Fibroblast of skin of left quadriceps (primary cell): ENCODE measurements at places on chromosomes 5 and 9.

DNA sequence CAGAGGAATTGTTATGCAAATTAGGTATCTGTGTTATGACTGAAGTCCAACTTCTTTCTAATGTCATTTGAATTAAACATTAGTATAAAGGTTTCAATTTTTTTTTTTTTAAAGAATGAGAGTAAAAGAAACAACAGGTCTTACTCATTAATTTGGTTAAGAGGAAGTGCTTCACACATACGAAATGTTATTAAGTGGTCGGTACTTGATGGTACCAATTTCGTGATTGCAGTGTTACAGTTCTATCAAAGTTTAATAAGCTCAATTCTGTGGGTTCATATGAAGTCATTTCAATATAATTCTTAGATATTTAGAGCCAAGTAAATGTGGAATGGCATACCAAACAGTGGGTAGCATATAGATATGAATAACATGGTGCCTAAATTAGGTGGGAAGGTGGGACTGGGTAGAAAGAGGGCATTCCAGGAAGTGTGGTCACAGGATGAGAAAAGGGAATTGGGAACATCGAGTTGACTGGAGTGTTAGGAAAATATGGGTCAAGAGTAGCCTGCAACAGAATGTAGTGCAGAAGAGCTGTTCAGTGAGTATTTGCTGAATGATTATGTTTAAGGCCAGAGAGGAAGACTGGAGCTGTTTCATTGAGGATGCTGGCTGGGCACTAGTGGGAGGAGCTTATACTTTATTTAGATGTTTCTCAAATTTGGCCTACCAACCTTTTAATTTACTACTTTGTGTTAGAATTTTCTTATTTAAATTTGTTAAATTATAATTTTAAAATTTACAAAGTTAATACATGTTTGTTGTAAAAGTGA lies 34.1 kb upstream of the DHFR start:
- no peak for DNase-seq

- no peak for DNase-seq
These were observed 45.2 kb downstream of the NEK6 start for GRCh38 chr9:124302921-124303320.

- DNase-seq: no peak
These were observed 77.7 kb upstream of the ADAMTSL1 start for GRCh38 chr9:18396102-18396728.

GRCh38 chr5:71757590-71758543 lies 38.8 kb downstream of the CARTPT start:
- peak; percentile 20 for DNase-seq

DNA sequence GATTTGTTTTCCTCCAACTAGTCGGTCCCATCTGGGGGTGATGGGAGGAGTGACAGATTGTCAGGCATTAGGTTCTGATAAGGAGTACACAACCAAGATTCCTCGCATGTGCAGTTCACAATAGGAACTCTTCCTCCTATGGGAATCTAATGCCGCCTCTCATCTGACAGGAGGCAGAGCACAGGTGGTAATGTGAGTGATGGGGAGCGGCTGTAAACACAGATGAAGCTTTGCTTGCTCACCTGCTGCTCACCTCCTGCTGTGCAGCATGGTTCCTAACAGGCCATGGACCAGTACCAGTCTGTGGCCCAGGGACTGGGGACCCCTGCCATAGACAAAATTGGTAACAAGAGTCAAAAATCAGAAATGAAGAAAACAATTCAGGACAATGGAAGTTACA lies 173.3 kb upstream of the HMHB1 start:
- no peak for DNase-seq

DNA sequence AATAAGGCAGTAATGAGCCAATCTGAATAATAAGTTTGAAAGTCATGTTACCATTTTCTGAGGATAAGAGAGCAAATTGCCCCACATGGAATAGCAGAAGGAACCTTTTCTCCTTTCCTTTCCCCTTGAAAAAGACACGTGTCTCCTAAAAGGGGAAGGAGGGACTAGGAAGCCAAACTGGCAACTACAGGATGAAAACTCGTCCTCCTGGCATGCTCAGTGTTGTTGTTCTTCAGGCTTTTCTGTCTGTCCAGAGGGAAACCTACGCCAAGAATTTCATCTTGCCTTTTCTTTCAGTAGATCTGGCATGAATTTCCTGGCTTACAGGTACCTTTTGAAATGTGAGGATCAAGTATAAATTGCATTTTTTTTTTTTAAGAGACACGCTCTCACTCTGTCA lies 355.9 kb upstream of the TLE4 start:
- no peak for DNase-seq

DNA sequence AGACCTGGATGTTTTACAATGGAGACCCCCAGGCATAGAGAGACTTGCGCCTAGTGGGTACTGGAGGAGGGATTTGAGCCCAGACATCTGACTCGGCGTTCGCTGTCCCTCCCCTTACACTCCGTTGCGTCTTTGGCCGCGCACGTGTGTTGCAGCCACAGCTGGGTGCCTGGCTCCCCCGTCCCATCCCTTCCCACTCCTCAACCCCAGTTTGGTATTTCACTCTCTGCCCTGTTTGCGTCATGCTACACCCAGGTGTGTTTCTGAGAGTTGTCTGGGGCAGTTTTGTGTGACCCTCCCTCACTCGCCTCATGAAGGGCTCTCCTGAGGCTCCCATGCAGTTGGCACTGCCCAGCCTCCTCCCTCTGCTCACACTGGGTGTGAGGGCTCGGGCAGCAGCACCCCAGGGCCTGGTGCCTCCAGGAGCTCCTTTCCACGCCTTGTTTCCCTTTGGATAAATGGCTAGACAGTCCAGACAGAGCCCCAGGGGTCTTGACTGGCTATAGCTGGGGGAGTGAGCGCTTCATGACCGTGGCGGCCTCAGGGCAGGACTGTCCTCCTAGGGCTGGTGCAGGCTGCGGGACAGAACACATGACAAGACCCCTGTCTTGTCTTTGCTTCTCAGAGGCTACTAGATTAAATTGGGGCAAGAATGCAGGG lies 13.6 kb downstream of the TCF7 start:
- DNase-seq: no peak

DNA sequence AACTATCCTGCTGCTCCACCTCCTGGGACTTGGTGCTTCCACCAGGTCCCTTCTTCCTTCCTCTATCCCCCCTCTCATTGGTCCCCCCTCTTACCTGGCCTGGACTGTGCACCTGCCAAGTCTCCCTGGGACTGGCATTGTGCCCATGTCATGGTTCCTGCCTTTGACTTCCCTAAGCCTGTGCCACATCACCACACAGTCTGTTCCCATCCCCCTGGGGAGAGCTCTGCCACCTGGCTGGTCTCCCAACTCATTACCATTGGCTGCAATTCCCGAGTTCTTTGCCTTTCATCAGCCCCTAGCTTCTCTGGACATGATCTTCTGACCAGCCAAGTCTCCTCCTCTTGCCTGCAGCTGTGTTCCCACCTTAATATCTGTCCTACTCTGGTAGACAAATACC lies 180.3 kb downstream of the SREK1 start:
- no peak for DNase-seq

DNA sequence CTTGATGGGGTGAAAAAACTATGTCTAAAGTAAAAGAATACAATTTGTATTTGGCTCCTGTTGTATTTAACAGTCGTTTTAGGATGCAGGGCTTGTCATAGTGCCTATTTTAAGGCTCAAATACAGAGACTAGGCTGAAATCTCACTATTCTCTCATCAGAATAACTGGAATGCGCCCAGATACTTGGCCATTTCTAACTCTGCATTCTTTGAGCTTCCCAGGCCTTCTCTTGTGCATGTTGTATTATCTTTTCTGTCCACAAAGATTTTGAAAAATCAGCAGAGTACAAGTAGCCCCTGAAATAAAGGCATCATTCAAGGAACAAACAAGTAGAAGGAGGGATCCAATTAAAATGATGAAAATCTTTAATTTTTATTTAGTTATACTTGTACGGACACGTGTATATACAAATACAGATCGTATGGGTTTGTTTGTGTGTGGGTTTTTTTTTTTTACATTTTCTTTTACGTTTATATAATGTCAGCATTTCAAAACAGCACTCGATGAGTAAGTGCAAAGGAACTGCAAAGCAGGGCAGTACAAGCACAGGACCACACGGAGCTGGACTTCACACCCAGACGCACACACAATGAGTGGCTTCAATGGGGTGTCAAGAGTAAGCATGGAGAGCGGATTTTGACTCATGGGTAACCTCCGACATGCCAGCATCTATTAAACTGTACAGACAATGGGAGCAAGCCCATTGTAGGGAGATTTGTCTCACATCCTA lies 294.0 kb downstream of the EFNA5 start:
- DNase-seq: no peak

DNA sequence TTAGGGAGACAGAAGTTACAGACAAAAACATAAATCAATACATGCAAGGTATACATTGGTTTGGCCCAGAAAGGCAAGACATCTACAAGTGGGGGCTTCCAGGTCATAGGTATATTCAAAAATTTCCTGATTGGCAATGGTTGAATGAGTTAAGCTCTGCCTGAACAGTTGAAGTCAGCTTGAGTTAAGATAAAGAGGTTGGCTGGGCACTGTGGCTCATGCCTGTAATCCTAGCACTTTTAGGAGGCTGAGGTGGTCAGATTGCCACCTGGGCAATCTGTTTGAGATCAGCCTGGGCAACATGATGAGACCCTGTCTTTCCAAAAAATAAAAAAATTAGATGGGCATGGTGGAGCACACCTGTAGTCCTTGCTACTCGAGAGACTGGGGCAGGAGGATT lies 16.3 kb downstream of the TMC1 start:
- DNase-seq: no peak

DNA sequence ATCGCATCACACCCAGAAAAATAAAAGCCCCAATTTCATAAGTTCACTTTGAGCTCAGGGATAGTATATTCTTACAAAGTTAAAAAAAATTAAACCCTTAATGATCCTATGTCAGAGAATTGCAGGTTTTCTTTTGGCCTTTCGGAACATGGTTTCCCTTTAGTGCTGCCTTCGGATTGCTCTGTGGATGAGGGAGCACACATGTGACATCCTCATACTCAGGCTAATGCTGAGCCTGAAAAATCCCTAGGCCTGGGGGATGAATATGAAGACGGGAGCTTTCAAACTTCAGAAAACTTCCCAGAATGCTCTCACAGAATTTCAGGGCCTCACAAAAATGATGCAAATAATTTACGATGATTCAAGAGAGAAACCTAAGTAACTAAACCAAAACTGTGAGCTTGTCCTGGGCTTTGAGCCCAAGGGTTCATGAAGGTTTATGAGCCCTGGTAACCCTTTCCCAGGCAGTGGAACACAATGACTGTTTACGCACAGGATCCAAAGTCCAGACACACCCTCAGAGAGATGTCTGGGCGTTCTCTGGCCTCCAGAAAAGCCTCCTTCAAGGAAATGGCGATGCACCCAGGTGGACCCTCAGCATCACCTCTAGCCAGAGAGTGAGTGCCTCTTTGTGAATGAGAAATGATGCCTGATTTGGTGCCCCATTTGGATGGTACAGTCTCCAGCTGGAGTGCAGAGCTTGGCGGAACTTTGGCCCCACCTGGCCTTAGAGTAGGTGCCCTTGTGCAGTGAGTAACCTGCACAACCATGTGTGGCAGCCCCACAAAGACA lies 145.4 kb downstream of the ENTREP1 start:
- DNase-seq: no peak

DNA sequence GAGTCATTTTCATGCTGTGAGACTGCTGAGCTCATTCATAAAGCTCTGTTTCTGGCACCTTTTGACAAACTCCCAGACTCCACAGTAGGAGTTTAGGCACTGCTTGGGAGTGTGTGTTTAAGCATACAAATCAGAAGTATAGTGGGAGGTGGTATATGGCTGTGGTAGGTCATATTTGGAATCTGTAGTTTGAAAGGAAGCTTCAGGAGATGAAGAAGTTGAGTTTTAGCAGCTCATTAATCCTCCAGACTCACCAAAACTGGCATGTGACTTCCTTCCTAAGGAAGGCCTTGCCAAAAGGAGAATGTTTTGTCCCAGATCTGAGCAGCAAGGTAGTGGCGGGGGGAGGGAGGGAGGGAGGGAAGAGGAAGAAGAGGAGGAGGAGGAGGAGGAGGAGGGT lies 52.8 kb downstream of the SAXO1 start:
- no peak for DNase-seq

- no peak for DNase-seq
These were observed 71.3 kb downstream of the LMNB1 start for GRCh38 chr5:126848253-126848652.

- DNase-seq: no peak
These were observed 424.6 kb downstream of the GADD45G start for GRCh38 chr9:90029386-90029785.

DNA sequence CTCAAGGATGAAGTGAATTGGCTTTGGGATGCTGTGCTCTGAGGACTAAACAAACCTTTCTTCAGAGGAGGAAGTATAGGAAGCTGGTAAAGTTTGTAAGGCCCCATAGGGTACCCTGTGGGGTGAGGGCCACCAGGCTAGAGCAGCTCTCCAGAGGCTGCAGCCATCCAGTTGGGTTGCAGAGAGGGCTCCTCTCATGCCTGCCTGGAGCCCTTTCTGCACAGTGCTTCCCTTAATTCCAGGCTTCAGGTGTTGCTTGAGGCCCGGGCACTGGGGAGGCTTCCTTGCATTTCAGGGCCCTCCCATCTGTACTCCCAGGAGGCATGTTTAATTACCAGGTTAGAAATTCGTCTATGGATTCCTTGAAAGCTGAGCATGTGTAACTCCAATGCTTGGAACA lies 95.3 kb upstream of the FSTL4 start:
- no peak for DNase-seq

DNA sequence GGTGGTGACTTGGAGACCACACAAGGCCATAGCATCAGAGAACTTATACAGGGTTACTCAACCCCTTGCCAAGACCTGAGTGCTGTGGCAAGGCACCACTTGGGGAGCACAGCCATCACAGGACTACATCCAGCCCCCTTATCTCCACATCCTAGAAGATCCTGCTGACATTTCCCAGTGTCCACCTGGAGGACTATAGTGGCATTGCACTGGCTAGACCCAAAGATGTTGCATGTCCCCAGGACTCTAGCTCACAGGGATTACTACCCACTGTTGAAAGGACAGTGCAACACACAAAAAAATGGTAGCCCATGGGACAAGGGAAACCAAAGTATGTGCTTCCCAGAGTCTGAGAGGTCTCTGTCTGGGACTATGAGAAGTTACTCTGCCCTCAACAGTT lies 411.1 kb upstream of the NUDT12 start:
- no peak for DNase-seq
